Ureter (tissue), 1 donor: ENCODE measurements at places on chromosomes 3 and 15. TPM values are rescaled to one million over a fixed set of nuclear protein-coding genes. Genes with fewer than 3 reads are reported as not detected.

- DNase-seq: no peak
Observed at GRCh38 chr3:188507244-188507720, 353.3 kb downstream of the LPP start.

DNA sequence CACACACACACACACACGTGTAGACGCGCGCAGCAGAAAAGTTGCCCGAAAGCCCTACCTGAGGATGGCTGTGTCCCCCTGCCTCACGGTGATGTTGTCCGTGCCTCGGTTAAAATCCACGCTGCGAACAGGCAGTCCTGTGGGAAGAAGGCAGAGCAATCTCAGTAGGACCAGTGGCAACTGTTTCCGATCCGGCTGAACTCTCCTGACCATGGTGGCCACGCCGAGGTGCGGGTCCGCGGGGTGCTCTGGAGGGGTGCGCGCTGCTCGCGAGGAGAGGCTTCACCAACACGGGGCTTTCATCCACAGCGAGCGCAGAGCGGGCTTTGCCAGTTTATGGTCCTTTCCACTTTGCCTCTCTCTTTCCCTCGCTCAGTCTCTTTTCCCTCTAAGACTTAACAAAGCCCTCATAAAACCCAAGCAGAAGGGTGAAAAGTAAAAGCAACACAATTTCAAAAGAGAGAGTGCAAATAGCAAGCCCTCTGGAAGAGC lies 422 bp downstream of the LSAMP start:
- DNase-seq: no peak

DNA sequence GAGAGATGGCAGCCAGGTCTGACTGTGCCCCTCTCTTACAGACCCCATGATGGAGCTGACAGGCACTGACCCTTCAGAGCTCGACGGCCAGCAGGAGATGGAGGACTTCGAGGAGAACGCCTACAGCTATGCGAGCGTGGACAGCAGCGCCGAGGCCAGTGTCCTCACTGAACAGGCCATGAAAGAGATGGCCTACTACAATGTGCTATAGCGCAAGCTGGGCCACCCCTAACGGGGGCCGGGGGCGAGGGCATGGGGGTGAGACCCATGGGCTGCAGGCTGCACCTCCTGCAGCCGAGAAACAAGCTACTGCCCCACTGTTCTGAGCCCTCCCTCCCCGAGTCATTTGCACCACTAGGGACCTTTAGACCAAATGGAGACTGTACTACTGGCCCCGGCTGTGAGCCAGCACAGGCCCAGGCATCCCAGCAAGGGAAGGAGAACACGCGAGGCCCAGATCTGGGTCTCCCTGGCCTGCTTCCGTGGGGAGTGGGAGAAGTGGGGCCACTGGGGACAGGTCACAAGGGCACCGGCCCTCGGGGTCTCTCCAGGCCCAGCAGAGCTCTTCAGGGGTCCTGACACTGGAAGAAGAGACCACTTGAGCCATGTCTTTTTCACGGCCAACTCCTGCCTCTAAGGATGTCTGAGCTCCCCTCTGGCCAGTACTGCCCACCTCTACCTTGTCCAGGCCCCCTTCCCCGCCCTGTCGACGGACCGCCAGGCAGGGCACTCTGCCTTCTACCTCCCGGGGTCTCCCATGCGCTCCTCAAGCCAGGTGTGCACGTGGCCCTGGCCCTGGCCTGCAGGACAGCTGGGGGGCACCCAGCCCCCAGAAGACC lies 22.4 kb downstream of the IDH2 start:
- DNase-seq: no peak

- DNase-seq: no peak
Observed at GRCh38 chr3:7428206-7428718, 567.3 kb downstream of the GRM7 start.

DNA sequence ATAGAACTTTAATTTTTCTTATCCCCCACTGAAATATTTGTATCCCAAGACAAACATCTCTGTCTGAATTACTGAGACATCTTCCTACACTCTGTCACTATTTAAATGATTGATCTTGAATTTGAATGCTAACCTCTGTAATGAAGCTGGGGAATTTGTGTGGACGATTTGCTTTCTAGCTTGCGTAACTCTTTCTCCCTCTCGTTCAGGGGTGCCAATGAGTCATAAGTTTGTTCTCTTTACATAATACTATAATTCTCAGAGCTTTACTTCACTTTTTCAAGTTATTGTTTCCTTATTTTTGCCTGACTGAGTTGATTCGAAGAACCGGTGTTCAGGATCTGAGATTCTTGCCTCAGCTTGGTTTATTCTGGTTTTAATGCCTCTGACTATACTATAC lies 783.3 kb upstream of the CADM2 start:
- no peak for DNase-seq

- no peak for DNase-seq
Observed at GRCh38 chr3:122548619-122549018, 15.5 kb downstream of the PARP9 start.

DNA sequence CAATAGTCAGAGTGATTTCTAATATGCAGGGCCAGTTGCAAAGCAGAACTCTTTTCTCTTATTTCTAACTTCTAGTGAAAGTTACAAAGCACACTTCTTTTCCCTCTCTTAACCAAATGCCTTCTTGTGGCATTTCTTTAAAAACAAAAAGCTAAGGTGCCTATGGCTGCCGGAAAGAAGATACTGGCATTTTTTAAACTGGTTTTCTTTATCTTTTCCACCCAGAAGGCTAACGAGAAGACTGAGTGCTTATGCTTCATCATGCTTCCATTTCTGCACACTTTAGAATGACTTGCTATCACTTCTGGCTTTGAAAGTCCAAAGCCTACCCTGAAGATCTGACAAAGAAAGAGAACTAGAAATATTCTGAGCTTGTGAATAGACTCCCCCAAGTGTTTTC lies 141.3 kb downstream of the P2RY1 start:
- DNase-seq: no peak

- DNase-seq: no peak
Observed at GRCh38 chr15:77775837-77776236, 143.1 kb upstream of the LINGO1 start.

Gene CEP63
- total RNA-seq: 37.6 TPM

GRCh38 chr15:73822998-73823397 lies 50.4 kb upstream of the TBC1D21 start:
- no peak for DNase-seq

GRCh38 chr3:192408007-192408646 lies 319.2 kb downstream of the FGF12 start:
- no peak for DNase-seq

Gene CCDC191
- total RNA-seq: 16.0 TPM

- DNase-seq: no peak
Observed at GRCh38 chr3:9769012-9769411, 735 bp downstream of the CAMK1 start.

- DNase-seq: no peak
Observed at GRCh38 chr3:71332813-71333212, 250.7 kb downstream of the FOXP1 start.

- DNase-seq: no peak
Observed at GRCh38 chr15:26295336-26296085, 432.4 kb upstream of the ATP10A start.

Gene MCF2L2
- 3.0 TPM for total RNA-seq

Gene GOLGA8O
- 4.5 TPM for total RNA-seq

Gene KBTBD12
- 5.5 TPM for total RNA-seq

GRCh38 chr15:67558502-67558901 lies 16.0 kb downstream of the MAP2K5 start:
- DNase-seq: no peak

DNA sequence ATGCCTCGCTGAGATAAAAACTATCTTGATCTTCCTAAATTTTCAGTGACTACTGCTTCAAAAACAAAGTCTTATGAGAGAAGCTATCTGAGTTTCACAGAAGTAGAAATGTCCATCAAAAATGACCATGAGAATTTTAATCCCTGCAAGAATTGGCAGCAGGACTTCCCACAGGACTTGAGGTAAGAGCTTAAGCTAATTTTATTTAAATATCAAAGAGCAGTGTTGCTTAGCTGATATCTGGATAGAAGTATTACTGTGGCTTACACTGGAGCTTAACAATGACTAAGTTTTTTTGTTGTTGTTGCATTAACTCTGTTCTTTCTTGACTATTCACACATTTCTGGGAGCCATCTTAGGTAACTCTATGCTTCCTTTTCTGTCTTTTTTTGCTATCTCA lies 60.8 kb upstream of the EPHA3 start:
- no peak for DNase-seq

Gene WDR5B
- 7.2 TPM for total RNA-seq

GRCh38 chr15:91897585-91898372 lies 44.3 kb downstream of the SLCO3A1 start:
- no peak for DNase-seq

DNA sequence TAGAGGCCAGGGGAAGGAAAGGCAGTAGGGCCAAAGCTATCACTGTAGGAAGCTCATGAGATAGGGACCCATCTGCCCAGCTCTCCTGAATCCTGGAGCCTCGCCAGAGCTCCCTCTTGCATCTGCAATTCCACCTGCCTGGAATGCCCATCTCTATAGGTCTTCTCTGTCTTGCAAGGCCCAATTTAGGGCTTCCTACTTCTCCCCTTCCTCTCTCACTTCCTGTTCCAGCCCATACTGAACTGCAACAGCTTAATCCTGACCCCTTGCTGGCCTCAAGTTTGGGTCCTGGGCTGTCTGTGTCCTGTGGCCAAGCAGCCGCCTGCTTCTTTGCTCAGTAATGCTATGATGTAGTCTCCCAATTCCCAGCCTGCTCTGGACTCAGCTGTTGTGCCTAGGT lies 3.6 kb upstream of the PTPN23 start:
- DNase-seq: no peak

- no peak for DNase-seq
Observed at GRCh38 chr15:39743611-39744010, 39.0 kb downstream of the FSIP1 start.

DNA sequence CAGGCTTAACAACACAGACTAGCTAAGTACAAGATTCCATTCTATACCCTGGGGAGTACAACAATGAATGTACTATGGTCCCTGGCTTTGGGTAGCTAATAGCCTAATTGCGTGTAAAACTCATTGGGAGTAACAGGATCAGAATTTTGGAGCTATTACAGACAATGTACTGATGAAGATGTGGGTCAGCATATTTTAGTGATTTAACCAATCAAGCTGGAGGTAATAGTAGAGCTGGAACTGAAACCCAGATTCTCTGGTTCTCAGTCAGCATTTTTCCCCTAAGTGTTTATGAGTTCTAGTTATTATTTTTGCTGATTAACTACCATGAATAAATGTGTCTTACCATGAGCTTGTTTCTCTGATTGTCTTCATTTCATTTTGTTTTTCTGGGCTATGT lies 578.7 kb downstream of the NLGN1 start:
- DNase-seq: no peak

- no peak for DNase-seq
Observed at GRCh38 chr15:34182942-34183341, 27.0 kb downstream of the KATNBL1 start.

Gene CCDC13
- 1.2 TPM for total RNA-seq
